ENCODE measurements at places on chromosomes 7 and 10.

- DNase-seq: no peak
Measured at GRCh38 chr7:107387128-107387527, 82.7 kb upstream of the GPR22 start.

GRCh38 chr10:42969909-42970308 is 107.0 kb upstream of the RET start:
- DNase-seq: no peak

- no peak for DNase-seq
Measured at GRCh38 chr10:103580430-103580829, 86.9 kb downstream of the NEURL1 start.

DNA sequence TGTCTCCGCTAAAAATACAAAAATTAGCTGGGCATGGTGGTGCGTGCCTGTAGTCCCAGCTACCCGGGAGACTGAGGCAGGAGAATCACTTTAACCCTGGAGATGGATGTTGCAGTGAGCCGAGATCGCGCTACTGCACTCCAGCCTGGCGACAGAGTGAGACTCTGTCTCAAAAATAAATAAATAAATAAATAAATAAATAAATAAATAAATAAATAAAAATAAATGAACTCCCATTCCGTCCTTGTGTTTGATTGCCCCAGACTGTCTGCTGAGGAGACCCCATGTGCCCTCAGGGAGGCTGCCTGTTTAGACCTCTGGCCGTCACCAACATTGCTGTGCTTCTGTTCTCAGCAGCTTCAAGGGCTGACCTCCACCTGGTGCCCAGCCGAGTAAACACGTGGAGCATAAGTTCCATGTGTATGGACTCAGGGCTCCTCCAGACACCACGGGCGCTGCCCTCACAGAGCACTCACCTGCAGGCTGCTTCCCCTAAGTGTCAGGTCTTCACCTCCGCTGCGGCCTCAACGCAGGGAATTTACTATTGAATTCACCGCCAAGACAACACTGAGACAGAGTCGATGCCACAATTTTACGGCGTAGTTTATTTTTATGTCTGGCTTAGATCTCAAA is 32.0 kb downstream of the VOPP1 start:
- no peak for DNase-seq

GRCh38 chr7:64636386-64636785 is 29.5 kb upstream of the ZNF107 start:
- DNase-seq: no peak

GRCh38 chr7:24212073-24212472 is 71.9 kb upstream of the NPY start:
- DNase-seq: no peak

GRCh38 chr7:143299346-143299745 is 11.2 kb downstream of the CASP2 start:
- DNase-seq: no peak

GRCh38 chr10:23139677-23140076 is 44.3 kb downstream of the MSRB2 start:
- no peak for DNase-seq

DNA sequence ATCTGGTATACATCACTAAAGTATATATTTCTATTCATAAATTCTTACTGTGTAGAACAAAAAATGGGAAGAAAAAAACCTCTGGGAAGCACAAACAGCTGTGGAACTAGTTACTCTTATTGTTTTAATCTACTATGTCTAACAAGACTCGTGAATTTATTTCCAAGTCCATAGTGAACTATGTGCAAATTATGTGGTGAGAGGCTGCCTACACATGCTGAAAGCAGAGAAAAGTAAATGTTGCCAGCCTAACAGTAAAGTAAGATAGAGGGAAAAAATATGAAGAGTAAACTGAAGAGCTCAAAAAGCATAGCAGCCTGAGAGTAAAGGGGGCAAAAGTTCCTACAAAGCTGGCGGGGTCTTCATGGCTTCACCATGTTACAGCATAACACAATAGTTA is 3.0 kb downstream of the GDI2 start:
- no peak for DNase-seq

DNA sequence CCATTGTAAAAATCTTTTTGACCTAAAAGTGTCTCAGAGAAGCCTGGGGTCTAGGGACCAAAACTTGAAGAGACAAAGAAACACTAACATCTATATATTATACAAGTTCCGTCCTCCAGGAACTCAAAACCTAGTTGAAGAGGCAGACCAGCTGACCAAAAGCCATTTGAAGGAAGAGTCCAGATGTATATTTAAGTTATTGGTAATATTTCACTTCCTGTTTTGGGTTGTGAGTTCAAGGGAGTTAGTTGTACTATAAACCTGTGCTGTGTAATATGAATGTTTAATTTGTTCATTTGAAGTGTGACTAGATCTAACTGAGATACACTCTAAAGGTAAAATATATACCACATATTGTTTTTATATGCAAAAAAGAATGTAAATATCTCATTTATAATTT is 45.0 kb downstream of the CDK1 start:
- no peak for DNase-seq

- DNase-seq: no peak
Measured at GRCh38 chr7:101154693-101155102, 422 bp downstream of the AP1S1 start.

DNA sequence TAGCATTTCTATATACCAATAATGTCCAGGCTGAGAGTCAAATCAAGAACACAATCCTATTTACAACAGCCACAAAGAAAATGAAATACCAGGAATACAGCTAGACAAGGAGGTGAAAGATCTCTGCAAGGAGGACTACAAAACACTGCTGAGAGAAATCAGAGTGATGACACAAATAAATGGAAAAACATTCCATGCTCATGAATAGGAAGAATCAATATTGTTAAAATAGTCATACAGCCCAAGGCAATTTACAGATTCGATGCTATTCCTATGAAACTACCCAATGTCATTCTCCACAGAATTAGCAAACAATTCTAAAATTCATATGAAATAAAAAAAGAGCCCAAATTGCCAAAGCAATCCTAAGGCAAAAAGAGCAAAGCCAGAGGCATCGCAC is 116.8 kb upstream of the ZNF32 start:
- DNase-seq: no peak

DNA sequence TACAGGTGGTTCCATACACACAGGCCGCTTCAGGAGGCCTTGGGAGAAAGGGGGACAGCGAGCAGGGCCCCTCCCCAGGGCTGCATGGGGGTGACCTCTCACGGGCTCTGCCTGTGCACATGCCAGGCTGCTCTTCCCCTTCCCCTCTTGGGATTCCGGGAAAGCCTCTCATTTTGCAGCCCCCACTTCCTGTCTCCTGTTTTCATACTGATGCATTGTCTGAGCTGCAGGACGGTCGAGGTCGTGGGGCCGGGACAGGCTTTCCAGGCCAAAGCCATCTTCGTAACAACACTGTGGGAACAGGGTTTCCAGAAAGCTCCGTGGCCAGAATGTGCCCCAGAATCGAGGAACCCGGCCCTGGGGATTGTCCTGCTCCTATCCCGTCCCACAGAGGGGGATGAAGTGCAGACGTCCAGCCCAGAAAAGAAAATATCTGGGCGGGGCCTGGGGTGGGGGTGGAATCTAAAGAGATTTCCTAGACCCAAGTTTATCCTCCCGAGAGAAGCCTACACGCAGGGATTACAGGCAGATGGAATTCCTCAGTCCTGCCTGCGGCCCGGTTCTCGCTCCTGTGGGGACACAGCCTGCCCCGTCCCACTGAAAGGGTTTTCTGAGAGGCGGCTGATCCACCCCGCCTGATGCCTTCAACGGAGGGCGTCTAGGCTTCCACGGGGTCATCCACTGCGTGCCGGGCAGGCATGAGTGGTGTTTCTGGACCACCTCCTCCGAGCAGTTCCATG is 29.5 kb upstream of the DNAAF5 start:
- no peak for DNase-seq

DNA sequence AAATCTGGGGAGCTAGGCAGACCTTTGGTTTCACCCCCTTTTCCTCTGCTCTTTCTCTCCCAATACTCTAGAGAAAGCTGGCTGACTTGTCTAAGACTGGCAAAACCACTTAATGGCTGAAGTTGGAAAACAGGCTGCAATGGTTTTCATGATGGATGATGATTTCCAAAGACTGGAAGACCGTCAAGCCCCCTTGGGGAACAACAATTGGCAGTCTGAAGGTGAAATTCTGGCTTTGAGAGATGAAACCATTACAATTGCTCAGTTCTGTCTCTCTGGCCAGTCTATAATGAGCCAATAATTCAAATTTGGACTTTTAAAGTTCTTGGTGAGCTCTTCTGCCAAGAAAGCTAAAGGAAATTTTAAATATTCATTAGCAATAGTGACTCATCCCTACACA is 680.5 kb downstream of the PARD3 start:
- no peak for DNase-seq

GRCh38 chr7:150569245-150569955 is 2.2 kb downstream of the GIMAP4 start:
- DNase-seq: no peak

DNA sequence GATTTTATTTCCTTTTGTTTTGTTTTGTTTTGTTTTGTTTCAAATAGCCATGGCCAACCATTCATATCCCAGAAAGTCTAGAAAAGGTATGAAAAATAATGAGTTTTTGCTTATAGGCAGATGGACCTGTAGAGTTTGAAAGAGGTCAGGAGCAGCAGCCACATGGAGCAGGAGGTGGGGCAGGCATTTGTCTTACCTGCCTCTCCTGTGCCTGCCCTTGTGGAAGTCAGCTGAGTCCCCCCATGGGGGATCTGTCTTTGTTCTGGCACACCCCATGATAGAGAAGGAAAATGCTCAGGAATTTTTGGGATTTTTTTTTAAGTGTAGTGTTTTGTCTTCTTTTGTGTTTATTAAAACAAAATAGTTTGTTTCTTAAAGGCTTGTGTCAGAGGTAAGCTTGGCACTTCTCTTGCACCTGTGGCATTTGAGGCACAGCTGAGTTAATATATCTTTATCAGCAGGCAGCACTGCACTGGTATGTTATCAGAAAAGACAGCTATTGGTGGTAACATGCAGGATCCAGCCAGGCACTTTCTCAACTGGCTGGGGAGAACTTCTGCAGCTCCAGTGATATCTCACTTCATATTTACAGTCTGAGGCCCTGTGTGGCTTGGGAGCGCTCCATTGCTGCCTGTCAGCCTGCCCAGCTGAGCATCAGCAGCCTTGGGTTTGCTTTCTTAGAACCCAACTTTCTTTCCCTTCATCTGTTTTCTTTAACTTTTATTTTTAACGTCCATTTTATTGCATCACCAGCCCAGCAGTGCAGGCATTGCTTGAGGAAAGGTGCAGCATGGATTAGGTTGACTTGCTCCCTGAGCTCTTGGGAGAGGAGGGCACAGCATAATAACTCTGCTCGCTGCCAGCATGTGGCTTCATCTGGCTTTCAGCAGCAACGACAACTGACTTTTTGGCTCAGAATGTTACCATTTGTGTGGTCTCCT is 44.4 kb downstream of the LRRC4 start:
- no peak for DNase-seq

DNA sequence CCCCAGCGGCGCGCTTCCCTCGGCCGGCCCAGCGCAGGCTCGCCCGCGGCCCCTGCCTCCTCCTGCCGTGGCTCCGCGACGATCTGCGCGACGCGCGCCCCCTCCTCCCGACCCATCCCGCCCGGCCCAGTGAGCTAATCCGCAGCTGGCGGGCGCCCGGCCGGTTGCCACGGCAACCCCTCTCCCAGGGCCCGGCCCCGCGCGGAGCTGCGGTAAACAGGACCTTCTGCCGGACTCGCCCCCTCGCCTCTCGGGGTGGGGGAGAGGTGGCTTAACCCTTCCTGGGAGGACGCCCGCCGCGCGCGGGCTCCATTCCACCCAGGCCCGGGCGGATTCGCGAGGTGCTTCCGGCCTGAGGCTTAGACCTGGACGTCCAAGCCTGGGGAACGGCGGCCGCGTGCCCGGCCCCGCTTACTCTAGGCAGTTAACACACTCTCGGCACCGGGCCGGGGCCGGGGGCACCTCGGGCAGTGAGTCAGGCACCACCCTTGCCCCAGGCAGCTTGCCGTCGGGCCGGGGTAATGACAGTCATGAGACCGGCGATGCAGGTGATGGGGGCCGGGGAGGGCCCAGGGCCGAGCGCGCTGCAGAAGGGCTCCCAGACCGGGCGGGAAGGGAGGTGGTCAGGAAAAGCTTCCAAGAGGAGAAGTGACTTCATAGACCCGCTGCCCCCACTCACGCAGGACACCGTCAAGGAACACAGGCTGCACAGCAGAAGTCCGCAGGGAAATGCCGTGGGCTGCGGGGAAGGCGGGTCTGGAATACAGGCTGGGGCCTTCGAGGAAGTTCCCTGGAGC is at the start of gene DENND2A:
Gene DENND2A (minus strand): TSS at position 87 of the 797 bp plus-strand sequence. CDS start 38,416 bp downstream, outside the sequence.
- DNase-seq: no peak

GRCh38 chr10:955820-956217 is 24.3 kb upstream of the LARP4B start:
- no peak for DNase-seq

DNA sequence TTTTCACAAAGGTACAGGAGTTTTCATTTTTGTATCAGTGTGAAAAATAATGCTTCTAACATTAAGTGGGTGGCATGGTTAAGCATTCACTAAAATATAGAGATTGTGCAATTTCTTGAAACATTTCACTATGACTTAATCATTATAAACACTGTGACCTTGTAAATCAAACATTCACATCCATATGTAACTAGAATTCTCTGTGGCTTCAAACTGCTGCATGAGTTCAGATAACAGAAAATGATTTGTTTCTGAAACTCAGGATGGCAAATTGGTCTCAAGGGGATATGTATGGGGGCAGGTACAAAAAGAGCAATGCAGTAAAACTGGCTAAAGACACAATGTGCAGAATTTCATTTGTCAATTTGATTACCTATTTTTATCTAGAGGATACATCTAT is 3.8 kb downstream of the FAM133B start:
- no peak for DNase-seq

DNA sequence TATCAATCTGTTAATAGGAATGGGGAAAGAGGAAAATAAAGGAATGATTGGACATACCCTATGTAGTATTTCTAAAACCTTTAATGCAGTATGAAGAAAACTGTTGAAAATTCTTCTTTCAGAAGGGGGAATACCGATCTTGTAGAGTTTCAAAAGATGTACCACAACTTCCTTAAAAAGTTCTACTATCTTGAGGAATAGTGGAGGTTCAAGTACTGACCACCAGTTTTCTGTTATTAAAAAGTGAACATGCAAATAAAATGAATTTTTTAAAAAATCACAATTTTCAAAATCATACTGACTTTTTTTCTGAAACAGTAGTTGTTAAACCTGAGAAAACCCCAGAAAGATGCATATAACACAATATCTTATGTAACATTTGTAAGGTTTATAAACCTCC is 86.5 kb downstream of the HERC4 start:
- DNase-seq: no peak

- DNase-seq: no peak
Measured at GRCh38 chr7:137636376-137636775, 210.4 kb downstream of the DGKI start.

GRCh38 chr10:116470768-116471415 is 43.2 kb downstream of the PNLIPRP3 start:
- DNase-seq: no peak

DNA sequence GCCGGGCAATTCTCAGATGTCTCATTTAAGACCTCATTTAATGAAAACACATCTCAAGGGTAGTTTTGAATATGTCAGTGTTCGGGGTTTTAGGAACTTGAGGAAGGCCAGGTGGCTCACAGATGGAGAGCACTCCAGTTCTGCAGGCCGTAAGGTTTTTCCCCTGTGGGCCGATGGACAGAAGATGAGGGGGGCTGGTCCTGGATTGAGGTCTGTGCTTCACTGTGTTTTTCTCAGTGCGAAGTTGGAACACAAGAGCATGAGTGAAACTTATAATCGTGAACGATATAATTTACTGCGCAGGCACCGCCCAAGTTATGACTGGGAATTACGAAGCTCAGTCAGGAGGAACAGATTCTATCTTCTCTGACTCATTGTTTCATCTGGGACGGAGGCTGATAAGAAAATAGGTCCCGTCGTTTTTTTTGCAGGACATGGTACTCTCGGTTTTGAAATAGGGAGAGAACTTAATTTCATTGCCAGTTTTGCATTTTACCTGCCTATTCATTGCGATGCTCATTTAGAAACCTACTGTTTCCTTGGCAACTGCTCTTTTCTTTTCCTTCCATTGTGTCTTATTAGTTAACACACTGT is 591.0 kb upstream of the PFKP start:
- DNase-seq: no peak
